IPS DF 6.9 (cell line): ENCODE measurements at places on chromosomes 12 and 14.

- DNase-seq = no peak
These were observed 238.9 kb downstream of the CHST11 start for GRCh38 chr12:104695453-104696148.

DNA sequence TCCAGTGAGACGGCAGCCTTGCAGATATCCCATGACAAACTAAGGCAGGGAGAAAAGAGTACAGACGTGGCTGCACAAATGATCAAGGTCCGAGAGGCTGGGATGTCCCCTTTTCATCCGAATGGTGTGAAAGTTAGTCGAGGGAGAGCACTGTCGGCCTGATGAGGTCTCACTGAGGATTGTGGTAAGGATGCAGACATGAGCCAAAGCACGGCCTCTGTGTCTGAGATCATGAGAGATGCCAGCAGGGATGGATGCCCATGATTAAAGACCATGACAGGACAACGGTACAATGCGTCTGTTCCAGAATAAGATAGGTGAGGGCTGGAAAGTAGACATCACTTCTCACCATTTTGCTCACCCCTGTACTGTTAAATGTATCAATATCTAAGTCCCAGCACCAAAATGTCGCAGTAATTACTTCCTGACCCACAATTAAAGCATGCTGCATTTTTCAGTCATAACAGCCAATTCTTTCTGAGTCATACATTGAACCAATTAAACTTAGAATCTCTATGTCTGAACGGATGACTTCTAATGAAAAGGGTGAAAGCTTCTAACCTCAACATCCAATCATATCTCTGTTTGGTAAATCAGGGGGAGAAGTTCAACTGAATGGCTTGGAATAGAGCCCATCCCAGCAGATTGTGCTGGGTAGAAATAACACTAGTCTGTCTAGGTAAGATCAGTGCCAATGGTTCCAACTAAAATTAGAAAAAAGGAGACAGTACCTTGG is 249.6 kb upstream of the SOX5 start:
- no peak for DNase-seq

- DNase-seq = no peak
These were observed 334.9 kb downstream of the BTG1 start for GRCh38 chr12:91810531-91811451.

- no peak for DNase-seq
These were observed 282.0 kb downstream of the ERC1 start for GRCh38 chr12:1273051-1273450.

GRCh38 chr12:100481021-100481420 is 7.4 kb downstream of the NR1H4 start:
- no peak for DNase-seq

DNA sequence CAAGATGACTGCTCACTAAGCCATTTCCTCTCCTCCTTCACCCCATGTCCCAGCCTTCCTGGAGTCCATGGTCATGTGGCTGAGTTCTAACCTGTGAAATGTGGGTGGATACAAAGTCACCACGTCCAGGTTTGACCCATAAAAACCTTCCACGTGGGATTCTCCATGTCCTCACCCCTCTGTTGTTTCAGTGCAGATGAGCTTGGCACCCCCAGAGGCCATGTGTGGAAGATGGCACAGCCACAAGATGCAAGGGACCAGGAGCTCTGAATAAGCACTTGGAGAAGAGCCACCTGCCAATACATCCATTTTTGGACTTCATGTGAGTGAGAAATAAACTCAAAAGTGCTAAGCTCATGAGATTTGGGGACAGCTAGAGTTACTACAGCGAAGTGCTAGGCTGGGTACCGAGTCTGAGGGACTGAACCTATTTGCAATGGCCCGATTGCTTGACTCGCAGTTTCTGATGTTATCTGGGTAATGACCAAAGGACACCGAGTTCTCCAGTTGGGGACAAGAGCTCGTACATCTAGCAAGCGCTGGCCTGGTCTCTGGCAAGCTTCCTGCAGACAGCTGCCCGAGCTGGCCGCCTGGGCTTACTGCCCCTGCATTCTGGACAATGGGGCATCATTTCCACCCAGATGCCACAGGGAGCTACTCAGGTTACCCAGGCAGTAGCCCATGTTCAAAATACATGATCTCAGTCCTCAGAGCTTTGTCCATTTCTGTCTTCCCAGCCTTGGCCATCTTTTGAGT is 7.7 kb upstream of the SLC24A4 start:
- no peak for DNase-seq
